ENCODE measurements at places on chromosomes 2 and 18.

- no peak overlapping the region for H3K27ac ChIP-seq
- no peak for DNase-seq
- H3K4me3 ChIP-seq, result no peak overlapping the region
- peaks cover 7% of the 10 kb centered on the region for H3K27me3 ChIP-seq
Observed at GRCh38 chr2:43107679-43108078, 118.7 kb downstream of the ZFP36L2 start.

DNA sequence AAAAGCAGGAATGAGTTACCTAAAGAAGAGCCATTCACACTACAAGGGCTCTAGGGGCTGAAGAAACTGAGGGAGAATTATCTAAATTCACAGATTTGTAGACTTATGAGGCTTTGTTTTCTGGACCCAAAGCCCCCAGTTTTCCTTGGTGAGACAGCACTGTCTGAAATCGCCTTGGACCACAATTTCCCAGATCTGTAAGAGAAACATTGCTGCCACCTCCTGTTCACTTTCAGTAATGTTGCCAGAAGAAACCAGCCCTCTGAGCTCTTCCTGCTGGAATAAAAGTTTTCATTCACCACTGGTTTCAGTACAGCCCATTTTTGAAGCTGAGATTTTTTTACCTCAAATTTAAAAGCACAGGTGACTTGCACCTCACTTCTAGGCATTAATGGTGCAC lies 169.2 kb downstream of the CDH20 start:
- peak; percentile 68 for DNase-seq
- H3K4me3 ChIP-seq, result no peak overlapping the region
- H3K4me1 ChIP-seq, result peaks cover 7% of the 10 kb centered on the region
- no peak overlapping the region for H3K27ac ChIP-seq
- no peaks in the 10 kb centered on the region for H3K27me3 ChIP-seq
- no peaks in the 10 kb centered on the region for H3K36me3 ChIP-seq

DNA sequence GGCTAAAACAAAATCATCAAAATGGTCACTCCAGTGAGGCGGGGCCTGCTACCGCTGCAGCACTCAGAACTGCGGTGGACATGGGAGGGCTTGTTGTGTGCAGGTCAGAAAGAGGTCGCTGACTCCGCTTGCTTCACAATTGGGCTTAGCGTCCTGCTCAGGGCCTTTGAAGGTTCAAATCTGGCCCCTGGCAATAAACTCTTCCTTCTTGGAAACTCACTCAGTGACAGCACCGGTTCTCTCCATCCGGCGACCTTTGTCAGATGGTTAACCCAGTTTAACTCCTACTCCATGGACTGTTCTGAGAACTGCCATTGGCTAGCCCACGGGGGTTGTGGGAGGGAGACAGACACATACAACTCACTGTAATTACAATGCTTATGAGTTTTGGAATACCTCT lies 29.0 kb upstream of the LAPTM4A start:
- H3K4me1 ChIP-seq, result no peaks in the 10 kb centered on the region
- no peak for DNase-seq
- no peak overlapping the region for H3K27ac ChIP-seq
- no peaks in the 10 kb centered on the region for H3K36me3 ChIP-seq

GRCh38 chr2:69255760-69256159 lies 131.3 kb downstream of the GFPT1 start:
- no peak for DNase-seq
- H3K27me3 ChIP-seq, result no peaks in the 10 kb centered on the region
- no peak overlapping the region for H3K4me3 ChIP-seq
- no peaks in the 10 kb centered on the region for H3K4me1 ChIP-seq

DNA sequence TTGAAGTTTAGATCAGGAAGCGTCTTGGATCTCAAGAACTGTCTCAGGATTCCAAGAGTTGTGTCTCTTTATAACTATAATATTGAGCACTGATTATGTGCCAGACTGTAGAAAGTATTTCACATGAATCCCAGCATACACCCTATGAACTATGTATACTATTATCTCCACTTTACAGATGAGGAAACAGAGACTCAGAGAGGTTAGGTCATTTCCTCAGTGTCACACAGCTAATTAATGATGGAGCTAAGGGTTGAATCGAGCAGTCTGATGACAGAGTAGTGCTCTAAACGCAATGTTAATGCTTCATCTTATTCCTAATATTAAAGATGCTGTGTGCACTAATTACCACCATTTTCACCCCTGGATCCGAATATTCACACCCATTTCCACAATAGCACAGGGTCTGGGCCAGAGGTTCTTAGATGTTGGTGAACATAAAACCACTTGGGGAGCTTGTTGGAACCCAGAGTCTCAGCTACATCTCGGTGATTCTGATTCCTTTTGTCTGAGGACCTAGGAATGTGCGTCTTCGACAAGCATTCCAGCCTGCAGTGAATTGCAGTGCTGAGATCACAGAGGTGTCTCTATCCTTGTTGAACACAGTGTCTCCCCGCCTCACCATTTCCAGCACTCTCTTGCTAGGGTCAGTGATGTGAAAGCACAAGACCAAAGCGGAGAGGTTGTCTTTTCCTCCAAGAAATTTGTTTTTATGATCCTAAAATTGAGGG lies 213.8 kb downstream of the SP3 start:
- DNase-seq, result no peak
- no peaks in the 10 kb centered on the region for H3K27me3 ChIP-seq
- peaks cover 24% of the 10 kb centered on the region for H3K4me1 ChIP-seq

DNA sequence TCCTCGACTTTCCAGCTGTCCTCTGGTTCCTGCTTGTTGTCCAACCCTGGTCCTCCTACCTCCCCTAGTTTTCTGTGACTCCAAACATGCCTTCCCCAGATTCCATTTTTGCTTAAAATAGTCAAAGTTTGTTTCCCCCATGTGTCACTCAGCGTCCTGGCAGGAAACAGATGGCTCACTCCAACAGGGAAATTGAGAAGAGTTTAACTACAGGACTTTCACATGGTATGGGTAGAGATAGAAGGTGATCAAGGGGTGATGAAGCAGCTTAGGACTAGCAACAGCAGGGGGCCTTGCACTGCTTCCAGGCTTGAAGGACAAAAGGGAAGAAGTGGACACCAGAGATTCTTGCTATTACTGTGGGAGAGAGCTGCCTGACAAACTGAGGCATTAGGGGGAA lies 6.1 kb upstream of the CUL3 start:
- H3K4me3 ChIP-seq, result no peak overlapping the region
- peaks cover 2% of the 10 kb centered on the region for H3K27me3 ChIP-seq
- no peaks in the 10 kb centered on the region for H3K36me3 ChIP-seq
- peak overlapping the region; percentile 87 for H3K27ac ChIP-seq

Data from endothelial cell (in vitro differentiated cells).